Stimulated activated CD4-positive, alpha-beta T cell treated with anti-CD3 and anti-CD28 coated beads, Interleukin-12 subunit alpha, Interleukin-12 subunit beta, amount 100 ng/mL, for 24 hours (primary cell): ENCODE measurements at places on chromosomes 4 and X.

GRCh38 chrX:21490341-21490740 lies 116.1 kb downstream of the CNKSR2 start:
- DNase-seq, result no peak

DNA sequence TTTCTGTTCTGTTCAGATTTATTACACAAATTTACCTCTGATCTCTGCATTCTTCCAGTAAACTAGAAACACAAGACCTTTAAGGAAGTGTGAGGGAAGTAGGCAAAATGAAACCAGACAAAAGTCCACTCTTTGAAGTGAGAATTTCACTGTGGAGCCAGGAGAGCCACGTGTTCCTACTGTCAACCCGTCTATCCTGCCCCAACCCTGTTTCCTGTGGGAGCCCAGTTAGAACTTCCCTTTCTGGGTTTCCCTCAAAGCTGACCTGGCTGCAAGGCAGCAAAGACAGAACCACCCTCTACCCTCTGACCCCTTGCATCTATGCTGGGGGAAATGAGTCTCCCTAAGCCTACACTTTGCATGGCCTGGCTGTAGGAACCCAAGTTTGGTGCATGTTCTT lies 40.0 kb downstream of the TMEM144 start:
- no peak for DNase-seq

DNA sequence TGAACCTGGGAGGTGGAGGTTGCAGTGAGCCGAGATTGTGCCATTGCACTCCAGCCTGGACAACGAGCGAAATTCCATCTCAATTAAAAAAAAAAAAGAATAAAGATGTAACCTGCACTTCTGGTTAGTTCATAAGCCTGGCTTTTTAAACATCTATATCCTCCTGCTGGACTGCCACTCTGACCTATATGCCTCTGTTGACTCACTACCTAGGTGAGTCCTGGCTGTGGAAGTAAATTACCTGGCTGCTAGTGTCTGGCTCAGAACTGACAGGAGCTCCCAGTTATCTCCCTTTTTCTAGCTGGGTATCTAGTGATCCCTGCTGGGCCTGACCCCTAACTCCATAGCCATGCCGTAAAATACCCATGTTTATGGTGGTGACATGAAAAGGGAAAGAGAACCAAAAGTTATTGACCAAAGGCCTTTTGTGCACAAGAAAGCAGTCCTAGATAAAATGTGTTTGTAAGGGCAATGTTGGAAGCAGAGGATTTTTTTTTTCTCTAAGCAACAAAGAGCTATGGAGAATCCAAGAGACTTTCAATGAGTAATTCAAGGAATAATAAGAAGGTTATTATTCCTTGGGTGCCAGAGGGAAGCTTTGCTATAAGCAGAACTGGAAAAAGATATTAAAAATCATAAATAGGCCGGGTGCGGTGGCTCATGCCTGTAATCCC lies 10.4 kb upstream of the G3BP2 start:
- no peak for DNase-seq

GRCh38 chrX:135944486-135944885 lies 29.3 kb downstream of the MMGT1 start:
- no peak for DNase-seq

- no peak for DNase-seq
Measured at GRCh38 chrX:2917767-2918166, 11.4 kb downstream of the ARSD start.

GRCh38 chr4:104429150-104429741 lies 65.4 kb downstream of the CXXC4 start:
- no peak for DNase-seq

DNA sequence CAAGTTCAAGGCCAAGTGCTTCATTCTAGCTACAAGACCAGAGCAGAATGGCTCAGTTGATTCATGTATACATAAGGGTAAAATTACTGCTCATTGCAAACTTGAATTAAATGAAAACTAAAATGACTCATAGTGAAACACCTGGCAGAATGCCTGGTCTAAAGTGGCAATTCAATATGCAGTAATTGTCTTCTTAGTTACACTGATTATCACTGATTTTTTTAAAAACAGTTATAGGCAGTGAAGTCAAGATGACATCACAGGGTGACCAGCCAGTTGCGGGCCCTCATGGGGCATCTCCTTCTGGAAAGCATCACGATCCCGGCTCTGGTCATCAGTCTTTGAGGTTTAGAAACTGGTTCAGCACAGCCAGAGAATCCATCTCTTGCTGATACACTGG lies 154.2 kb downstream of the RAB28 start:
- DNase-seq, result no peak

GRCh38 chr4:156085100-156085499 lies 131.4 kb upstream of the CTSO start:
- no peak for DNase-seq

DNA sequence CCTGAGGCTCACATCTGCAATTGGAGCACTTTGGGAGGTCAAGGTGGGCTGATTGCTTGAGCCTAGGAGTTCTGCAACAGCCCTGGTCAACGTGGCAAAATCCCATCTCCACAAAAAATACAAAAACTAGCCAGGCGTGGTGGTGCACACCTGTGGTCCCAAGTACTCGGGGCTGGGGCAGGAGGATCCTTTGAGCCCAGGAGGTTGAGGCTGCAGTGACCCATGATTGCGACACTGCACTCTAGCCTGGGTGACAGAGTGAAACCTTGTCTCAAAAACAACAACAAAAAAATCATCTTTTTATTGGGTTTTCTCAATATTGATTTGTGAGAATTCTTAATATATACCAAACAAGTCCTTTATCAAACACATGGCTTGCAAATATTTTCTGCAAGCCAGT lies 64.9 kb downstream of the ANKRD17 start:
- DNase-seq, result no peak

DNA sequence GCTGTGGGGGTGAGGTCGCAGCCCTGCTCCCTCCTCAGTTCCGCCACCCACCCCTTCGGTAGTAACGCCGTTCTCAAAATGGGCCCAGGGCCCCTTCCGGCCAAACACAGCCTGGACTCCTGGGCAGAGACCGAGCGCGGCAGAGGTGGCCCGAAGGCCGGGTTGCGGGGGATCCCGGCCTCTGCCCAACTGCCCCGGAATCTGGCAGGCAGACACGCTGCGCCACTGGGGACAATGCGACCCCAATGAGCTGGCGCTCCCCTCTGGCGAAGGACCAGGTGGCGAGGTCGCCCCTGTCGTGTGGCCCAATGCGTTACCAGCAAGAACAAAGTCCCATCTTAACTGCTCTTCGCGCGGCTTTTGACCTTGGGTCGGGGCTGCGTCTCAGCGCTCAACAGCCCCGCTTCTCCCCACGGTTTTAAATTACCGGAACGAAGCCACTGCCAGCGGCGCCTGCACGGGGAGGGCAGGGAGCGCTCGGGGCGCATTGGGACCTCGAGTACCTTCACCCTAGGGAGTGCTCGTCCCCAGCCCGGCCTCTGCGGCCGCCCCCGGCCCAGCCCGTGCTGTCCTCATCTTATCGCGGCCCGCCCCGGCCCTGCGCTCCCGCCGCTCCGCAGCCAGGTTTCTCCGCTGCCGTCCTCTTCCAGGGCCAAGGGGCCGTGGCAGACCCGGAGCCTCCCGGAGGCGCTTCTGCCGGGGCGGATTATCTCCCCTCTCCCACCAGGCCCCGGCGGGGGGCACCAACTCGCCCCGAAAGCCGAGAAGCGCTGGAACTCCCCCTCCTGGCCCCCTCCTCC lies 22.2 kb upstream of the HMX1 start:
- no peak for DNase-seq

DNA sequence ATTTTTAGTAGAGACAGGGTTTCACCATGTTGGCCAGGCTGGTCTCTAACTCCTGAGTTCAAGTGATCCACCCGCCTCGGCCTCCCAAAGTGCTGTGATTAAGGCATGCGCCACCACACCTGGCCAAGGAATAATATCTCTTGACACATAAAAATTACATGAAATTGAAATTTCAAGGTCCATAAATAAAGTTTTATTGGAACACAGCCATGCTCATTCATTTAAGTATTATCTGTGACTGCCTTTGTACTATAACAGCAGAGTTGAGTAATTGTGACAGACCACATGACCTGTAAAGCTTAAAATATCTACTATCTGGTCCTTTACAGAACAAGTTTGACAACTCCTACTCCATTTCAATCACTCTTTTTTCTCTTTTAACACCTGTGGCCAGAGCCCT lies 17.8 kb upstream of the EGFL6 start:
- DNase-seq, result no peak

- no peak for DNase-seq
Measured at GRCh38 chr4:75880278-75880677, 22.0 kb downstream of the PPEF2 start.

DNA sequence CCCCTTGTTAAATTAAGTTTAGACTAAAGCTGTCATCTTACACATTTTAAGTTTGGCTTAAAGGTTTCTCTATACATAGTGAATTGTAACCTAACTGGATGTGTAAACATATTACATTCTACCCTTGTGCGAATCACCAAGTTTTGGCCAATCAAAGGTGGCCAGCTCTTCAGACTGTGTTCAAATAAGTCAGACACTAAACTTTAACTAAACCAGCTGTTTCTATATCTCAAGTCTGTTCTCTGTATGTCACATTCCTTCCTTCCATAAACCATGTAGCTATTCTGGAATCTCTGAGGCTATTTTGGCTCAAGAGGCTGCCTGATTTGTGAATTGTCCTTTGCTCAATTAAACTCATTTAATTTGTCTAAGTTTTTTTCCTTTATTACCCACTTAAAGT lies 6.7 kb downstream of the SULT1B1 start:
- DNase-seq, result no peak

DNA sequence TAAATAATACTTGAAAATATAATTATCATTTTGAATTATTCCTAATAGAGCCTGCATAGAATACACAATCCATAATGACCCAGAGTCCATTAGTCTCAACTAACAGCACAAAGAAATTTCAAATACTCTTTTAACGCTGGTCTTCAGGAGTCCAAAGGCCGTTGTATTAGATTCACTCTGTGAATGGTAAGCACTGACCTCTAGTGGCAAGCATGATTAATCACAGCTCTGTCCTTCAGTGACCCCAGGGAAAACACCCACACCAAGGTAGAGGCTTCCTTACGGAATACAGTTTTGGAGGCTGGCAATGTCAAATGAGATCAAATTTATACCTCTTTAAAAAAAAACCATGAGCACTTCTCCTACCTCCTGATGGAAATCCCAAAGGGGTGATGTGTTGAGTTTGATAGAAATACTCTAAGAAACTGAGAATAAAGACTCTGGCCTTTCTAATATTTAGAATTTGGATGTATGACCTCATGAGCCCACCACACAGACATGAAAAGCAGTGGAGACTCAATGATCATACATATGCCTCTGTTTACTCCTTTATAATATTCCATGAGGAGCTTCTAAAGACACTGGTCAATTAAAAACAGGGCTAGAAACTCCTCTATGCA lies 147.2 kb upstream of the DKK2 start:
- DNase-seq, result no peak

DNA sequence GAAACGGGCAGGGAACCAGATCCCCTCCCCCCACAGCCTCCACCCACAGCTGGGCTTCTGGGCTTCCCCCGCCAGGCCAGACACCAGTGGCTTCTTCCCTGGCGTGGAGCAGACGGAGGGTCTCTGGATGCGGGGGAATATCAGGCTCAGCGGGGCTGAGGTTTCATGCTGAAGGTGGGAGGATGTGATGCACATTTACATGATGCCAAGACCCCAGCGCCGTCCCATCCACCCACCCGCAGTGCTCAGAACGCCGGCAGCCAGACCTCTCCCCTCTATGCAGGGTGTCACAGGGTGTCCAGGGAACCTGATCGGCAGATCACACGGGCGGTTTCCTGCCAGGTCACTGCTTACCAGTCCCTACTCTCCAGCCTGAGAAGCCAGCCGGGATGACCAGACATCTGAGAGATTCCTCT lies 12.8 kb upstream of the TNIP2 start:
- DNase-seq, result no peak

- DNase-seq, result no peak
Measured at GRCh38 chr4:74777531-74777930, 16.8 kb downstream of the BTC start.

- no peak for DNase-seq
Measured at GRCh38 chr4:5592272-5592671, 116.1 kb downstream of the EVC2 start.

DNA sequence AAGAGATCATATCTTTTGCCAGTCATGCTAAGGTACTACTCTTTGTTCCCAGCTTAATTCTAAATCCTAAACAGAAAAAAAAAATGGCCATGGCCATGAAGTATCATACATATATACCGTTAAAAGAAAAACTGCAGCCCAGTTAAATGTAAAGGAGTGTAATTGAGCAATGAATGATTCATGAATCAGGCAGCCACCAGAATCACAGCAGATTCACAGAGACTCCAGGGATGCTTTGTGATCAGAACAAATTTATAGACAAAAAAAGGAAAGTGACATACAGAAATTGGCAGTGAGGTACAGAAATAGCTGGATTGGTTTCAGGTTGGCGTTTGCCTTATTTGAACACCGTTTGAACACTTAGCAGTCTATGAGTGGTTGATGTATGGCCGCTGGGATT lies 42.1 kb upstream of the PDGFC start:
- no peak for DNase-seq

DNA sequence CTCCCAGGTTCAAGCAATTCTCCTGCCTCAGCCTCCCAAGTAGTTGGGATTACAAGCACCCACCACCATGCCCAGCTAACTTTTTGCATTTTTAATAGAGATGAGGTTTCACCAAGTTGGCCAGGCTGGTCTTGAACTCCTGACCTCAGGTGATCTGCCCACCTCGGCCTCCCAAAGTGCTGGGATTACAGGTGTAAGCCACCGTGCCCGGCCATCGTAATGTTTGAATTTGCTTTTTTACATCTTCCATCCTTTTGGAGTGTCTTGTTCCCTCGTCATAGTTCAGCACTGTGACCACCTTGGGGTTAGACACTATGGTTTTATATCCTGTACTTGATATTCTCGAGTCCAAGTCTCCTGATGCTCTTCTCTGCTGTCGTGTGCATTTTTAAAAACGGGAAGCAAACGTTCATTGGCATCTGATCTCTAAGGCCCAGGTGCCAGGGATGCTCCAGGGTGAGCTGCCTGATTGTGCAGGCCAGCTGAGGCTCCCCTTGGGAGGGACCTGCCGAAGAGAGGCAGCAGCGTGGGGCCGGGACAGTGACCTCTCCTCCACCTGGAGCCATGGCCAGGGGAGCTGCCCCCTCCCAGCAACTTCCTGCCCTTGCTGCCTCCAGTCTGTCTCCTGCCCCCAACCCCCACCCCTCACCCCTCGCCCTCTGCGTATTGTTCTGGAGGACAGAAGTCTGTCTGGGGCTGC lies 16.7 kb downstream of the DGKQ start:
- no peak for DNase-seq

GRCh38 chr4:40991908-40992307 lies 222.4 kb downstream of the APBB2 start:
- DNase-seq, result no peak

DNA sequence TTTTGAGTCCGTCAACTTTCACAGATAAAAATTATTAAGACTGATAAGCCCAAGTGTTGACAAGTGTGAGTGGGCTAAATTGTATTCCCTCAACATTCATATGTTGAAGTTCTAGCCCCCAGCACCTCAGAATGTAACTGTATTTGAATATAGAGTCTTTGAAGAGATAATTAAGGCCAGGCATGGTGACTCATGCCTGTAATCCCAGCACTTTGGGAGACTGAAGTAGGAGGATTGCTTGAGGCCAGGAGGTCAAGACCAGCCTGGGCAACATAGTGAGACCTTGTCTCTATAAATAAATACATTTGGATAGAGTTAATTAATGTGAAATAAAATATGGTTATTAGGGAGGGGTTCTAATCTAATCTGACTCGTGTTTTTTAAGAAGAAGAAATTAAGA lies 29.7 kb upstream of the SLC25A4 start:
- DNase-seq, result no peak
